Spinal cord (tissue), 10 donors: ENCODE measurements at places on chromosomes 1 and 21. TPM values are rescaled to one million over a fixed set of nuclear protein-coding genes. Genes with fewer than 3 reads are reported as not detected.

GRCh38 chr1:145858238-145858900 lies 512 bp downstream of the PIAS3 start:
- DNase-seq = no peak

- no peak for DNase-seq
These were observed at the start of gene UTS2 for GRCh38 chr1:7852804-7853683. Gene UTS2, minus strand, starts transcription at chr1:7853065. Its CDS starts 62 bp downstream, at chr1:7853003.

GRCh38 chr1:117059334-117059677 lies 820 bp upstream of the TTF2 start:
- no peak for DNase-seq

DNA sequence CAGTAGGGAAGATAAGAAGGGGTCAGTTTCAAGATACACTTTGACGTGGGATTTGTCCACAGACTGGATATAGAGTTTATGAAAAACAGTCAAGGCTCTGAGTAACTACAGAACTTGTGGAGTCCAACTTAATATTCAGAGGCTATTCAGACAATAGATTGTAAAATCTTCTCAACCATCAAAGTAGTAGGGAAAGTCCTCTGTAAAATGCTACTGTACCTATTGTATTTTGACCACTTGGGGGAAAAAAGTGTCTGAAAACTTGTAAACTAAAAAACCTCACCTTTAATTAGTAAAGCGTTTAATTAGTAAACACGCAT lies 10.5 kb downstream of the PTP4A2 start:
- DNase-seq = no peak

Gene LCE6A
- polyA plus RNA-seq = not detected

Gene DEPDC1
- 3.6 TPM for polyA plus RNA-seq

GRCh38 chr1:244755673-244756072 lies 79.8 kb upstream of the COX20 start:
- DNase-seq = no peak

DNA sequence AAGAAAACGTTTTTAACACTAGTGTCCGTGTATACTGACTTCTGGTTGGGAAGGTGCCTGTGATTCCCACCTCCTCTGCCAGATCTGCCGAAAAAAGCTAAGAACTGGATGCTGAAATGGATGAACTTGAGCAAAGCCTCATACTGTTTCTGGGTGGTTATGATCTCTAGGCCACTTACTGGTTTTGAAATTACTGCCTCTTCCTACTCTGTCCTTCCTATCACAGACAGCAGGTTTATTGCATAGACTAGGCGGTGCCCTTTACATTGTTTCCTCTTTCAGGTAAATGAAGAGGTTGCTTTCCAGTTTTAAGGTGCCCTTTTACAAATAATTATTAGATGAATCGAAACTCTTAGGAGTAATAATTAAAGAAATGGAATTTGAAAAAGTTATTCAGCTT lies 27.5 kb downstream of the PEX14 start:
- no peak for DNase-seq

Gene FAM72D
- 3.3 TPM for polyA plus RNA-seq

- DNase-seq = no peak
These were observed 86.4 kb upstream of the C1orf21 start for GRCh38 chr1:184300446-184300845.

Gene HEYL
- 9.8 TPM for polyA plus RNA-seq

Gene PI4KB
- polyA plus RNA-seq = 79.0 TPM

DNA sequence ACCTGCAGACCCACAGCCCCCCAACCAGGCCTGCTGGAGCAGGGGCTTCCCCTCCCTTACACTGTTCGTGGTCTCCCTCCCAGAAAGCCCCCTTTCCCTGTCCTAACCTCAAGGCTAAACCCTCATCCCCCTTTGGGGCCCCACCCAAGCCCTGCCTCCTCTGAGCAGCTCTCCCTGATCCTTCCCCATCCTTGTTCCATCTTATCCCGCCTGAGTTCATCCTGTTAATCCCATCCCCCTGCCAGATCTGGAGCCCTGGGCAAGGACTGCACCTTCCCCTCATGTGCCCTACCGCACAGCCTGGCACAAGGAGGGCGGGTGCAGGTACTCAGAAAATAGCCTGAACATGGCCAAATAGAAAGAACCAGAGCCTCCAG lies 6.9 kb upstream of the TNNT2 start:
- no peak for DNase-seq
